ENCODE measurements at places on chromosomes 4 and X. TPM values are rescaled to one million over a fixed set of nuclear protein-coding genes. Genes with fewer than 3 reads are reported as not detected.

DNA sequence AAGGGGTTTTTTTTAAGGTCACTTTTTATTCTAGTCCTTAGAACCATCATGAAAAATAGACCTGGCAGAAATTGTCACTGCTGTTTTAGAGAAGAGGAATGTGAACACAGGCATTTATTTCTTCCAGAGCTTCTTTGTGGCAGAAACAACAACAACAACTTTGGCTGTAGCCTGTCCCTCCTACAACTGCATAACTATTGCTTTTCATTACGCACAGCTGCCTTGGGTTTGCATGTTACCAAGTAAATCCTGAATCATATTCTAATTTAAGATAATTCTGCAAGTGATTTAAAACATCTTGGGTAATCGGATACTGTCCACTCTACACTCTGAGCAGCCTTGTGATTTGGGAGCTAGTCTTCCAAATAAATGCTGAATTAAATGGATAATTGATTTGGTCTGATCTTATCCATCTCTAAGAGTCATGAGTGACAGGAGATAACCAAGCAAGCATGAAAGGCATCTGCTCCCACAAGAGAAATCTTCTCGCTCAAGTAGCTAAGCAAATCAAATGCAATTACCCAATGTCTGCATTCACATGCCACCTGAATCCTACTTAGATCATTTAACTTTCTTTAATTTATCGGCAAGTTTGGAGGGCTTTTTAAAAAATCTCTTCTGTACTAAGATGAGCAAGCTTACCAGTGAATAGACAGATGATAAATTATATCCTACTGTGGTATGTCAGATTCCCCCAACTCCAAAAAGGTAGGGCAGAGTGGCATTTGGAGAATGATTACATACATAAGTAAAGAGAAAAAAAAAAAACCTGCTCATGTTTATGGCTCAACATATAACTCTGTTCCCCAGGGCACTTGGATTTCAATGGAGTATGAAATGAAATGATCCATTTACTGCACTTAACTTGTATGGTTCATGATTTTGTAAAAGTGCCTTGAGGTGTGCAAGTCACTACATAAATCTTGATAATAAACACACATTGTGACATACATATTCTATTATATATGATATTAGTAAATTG is 73.6 kb downstream of the EGF start:
- no peaks in the 10 kb centered on the region for H3K4me1 ChIP-seq
- H3K27ac ChIP-seq = no peak overlapping the region
- H3K4me3 ChIP-seq = no peak overlapping the region
- H3K36me3 ChIP-seq = peaks cover 11% of the 10 kb centered on the region

DNA sequence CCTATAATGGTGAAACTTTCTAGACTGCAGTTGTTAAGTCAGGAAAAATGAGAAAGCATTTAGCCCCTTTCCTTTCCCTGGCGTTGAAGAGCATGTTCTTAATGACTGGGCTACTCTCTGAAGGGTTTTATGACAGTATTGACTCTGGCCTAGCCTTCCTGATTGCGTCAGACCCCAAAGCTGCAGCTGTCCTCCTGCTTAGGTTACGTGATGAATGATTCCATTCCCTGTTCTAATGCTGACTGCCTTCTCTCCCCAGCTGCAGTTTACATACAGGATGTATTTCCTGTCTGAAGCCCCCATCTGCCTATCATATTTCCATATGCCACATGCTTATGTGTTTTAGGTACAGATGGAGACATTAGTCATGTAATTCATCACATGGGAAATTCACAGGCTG is 105.8 kb upstream of the EGFL6 start:
- H3K27me3 ChIP-seq = no peaks in the 10 kb centered on the region
- no peak for DNase-seq
- H3K4me1 ChIP-seq = no peaks in the 10 kb centered on the region
- no peak overlapping the region for H3K27ac ChIP-seq
- no peak overlapping the region for H3K4me3 ChIP-seq
- no peaks in the 10 kb centered on the region for H3K36me3 ChIP-seq

DNA sequence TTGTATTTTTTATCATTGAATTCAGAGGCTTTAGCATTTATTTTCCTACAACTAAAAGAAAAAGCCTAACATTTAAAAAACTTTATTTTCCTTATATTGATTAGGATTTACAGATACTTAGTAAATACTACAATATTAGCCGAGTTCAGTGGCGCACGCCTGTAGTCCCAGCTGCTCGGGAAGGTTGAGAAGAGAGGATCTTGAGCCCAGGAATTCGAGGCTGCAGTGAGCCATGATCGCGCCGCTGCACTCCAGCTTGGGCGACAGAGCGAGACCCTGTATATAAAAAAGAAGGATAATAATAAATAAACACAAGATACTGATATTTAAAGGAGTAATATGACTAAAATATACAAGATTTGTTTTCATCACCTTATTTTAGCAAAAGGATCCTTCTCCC is 681 bp upstream of the UPF3B start:
- H3K4me3 ChIP-seq = peak overlapping the region; percentile 75
- peaks cover 26% of the 10 kb centered on the region for H3K36me3 ChIP-seq

DNA sequence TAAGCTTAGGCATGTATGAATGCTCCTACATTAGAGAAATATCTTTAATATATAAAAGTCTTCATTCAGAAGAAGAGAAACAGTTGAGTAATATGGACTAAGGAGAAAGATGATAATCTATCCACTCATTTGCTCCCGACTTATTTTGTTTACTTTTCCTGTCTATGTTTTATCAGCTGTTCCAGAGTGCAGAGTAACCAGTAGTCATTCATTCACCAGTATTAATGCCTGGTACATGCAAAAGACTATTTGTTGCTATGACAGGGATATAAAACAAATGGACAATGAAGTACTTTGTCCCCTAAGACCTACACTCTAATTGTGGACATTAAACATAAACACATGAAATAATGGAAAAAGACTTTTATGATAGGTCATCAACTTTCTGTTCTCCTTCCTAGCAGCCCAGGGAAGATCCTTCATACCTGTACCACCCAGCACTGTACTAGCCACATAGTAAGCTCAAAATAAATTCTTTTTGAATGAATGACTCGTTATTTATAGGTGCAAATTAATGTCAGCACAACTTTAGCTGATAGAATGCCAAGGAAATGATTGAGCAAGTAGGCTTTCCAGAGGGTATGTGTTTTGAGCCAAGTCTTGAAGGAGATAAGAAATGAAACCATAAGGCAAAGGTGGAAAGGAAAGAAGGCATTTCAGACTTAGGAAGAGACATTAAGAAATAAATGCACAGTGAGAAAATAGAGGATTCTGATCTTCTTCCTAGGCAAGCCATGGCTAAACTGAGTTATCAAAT is 45.0 kb upstream of the IL13RA1 start:
- H3K4me1 ChIP-seq = peaks cover 3% of the 10 kb centered on the region
- no peak overlapping the region for H3K4me3 ChIP-seq
- no peaks in the 10 kb centered on the region for H3K36me3 ChIP-seq
- DNase-seq = no peak
- no peaks in the 10 kb centered on the region for H3K27me3 ChIP-seq

DNA sequence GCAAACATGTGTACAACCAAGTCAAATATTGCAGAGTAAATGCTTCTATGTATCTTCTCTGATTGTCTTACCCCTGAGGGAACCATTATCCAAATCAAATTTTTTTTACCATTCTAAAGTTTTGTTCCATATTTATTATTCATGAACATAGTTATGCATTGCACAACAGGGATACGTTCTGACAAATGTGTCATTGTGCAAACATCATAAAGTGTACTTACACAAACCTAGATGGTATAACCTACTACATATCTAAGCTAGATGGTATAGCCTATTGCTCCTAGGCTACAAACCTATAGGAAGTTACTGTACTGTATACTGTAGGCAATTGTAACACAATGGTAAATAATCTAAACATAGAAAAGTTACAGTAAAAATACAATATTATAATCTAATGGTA is 23.4 kb downstream of the BEX3 start:
- no peak for DNase-seq
- no peaks in the 10 kb centered on the region for H3K36me3 ChIP-seq
- no peaks in the 10 kb centered on the region for H3K27me3 ChIP-seq
- H3K4me1 ChIP-seq = no peaks in the 10 kb centered on the region
- H3K4me3 ChIP-seq = no peak overlapping the region

DNA sequence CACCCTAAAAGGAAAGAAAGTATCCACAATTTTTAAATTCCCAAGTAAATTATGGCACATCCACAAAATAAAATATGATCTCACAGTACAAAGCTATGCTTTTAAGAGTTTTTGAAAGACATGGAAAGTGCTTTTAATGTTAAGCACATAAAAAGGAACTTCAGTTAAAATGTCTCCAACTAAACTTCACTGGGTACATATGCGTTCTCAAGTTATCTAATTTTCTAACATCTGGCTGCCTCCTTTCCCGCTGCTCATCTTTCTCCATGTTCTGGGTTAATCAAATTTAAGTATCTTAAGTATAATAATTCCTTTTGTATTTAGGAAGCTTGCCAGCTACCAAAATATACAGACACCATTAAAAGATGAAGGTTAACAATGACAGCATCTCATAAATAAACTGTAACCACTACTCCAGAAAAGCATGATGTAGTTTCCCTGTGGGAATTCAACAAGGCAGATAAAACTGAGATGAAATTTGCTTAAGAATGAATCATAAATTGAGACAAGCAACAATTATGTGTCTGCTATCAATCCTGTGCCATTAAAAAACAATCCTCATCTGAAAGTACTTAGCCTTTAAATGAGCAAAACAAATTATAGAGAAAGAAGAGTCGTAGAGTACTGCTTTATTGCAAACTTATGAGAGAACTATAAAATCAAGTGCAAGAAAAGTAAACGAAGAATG is 25.1 kb downstream of the PRSS12 start:
- H3K36me3 ChIP-seq = no peaks in the 10 kb centered on the region
- no peaks in the 10 kb centered on the region for H3K4me1 ChIP-seq
- no peak overlapping the region for H3K27ac ChIP-seq

DNA sequence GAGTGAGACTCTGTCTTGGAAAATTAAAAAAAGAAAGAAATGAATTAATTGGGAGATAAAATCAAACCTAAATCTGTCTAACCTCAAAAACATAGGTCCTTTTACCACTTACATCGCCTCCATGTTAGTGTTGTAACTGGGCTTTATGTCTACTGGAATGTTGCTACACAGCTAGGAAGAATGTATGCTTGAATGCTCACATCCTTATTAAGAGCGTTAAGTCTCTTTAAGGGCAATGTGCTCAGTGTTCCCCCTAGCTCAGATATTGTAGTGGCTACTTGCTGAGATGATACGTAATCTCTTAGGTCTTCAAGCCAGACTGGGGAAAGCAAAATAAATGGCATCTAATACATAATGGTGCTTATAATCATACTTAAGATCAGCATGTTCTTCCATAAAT is 1072.8 kb downstream of the PDHA2 start:
- no peak overlapping the region for H3K4me3 ChIP-seq
- H3K36me3 ChIP-seq = no peaks in the 10 kb centered on the region
- peaks cover 3% of the 10 kb centered on the region for H3K4me1 ChIP-seq
- H3K27ac ChIP-seq = no peak overlapping the region

DNA sequence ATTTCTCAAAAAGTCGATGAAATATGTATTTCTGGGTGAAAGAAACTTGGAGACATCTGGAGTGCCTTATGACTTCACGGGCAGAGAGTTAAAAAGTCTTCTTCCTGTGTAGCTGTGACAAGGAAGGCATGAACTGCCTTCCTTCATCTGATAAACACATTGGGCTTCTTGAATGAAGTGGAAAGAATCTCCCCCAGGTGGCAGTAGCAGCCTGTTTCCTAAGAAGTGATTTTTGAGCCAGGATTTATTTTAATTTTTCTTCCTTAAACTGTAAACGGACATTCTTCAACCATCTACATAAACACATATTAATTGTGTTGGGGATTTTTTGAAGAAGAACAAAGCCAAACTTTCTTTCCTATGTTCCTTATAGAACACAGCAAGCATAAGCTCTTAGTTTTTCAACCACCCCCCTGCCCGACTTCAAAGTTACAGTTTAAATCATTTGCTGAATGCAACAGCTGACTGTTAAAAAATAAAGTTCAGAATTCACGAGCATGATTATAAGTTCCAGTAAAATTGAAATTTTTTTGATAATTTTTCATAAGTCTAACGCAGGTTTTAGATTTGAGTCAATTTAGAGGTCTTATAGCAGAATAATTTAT is 980 bp upstream of the GIMD1 start:
- no peaks in the 10 kb centered on the region for H3K36me3 ChIP-seq
- no peak overlapping the region for H3K4me3 ChIP-seq
- H3K4me1 ChIP-seq = no peaks in the 10 kb centered on the region
- peak; percentile 72 for DNase-seq
- no peak overlapping the region for H3K27ac ChIP-seq
- no peaks in the 10 kb centered on the region for H3K27me3 ChIP-seq

DNA sequence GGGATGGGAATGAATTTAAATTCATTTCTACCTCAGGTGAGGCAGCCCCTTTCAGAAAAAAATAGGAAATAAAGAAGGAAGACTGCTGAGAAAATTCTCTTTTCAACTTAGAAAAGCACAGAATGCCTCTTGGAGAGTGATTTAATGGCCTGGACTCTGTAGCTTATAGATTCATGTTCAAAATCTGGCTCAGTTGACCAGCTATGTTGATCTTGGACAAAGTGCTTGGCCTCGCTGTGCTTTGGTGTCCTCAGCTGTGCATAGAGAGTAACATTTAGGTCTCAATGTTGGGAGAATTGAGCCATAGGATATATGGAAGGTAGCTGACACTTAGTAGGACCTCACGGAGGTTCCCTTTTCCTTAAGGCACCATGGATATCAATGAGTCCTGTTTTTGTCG is 49.7 kb upstream of the SFRP2 start:
- no peak for DNase-seq
- no peaks in the 10 kb centered on the region for H3K4me1 ChIP-seq
- H3K4me3 ChIP-seq = no peak overlapping the region
- no peaks in the 10 kb centered on the region for H3K36me3 ChIP-seq
- H3K27me3 ChIP-seq = no peaks in the 10 kb centered on the region

- H3K27me3 ChIP-seq = no peaks in the 10 kb centered on the region
- H3K36me3 ChIP-seq = no peaks in the 10 kb centered on the region
- no peak overlapping the region for H3K27ac ChIP-seq
- H3K4me3 ChIP-seq = no peak overlapping the region
Observed at GRCh38 chr4:112410804-112411203, 105.2 kb downstream of the NEUROG2 start.

- H3K4me1 ChIP-seq = peaks cover 2% of the 10 kb centered on the region
- DNase-seq = no peak
- peaks cover 65% of the 10 kb centered on the region for H3K36me3 ChIP-seq
- no peak overlapping the region for H3K27ac ChIP-seq
- H3K27me3 ChIP-seq = no peaks in the 10 kb centered on the region
Observed at GRCh38 chr4:106329041-106329618, 12.8 kb downstream of the AIMP1 start.

The FAM47B gene
- total RNA-seq = not detected

The EOLA2 gene
- total RNA-seq = 34.0 TPM

The PAGE2B gene
- total RNA-seq = not detected

The SSX4B gene
- 1.7 TPM for total RNA-seq

The PARM1 gene
- total RNA-seq = 0.23 TPM

The FOXR2 gene
- not detected for total RNA-seq

The MAGEA11 gene
- total RNA-seq = not detected

The SLIT2 gene
- 3.4 TPM for total RNA-seq

The SAGE1 gene
- total RNA-seq = not detected

The MAGEA2B gene
- not detected for total RNA-seq
